ENCODE measurements at places on chromosomes 3 and 15.

- no peak for DNase-seq
Observed at GRCh38 chr3:46427916-46428833, 21.1 kb downstream of the CCRL2 start.

GRCh38 chr15:49637857-49638256 lies 17.0 kb downstream of the DTWD1 start:
- no peak for DNase-seq

DNA sequence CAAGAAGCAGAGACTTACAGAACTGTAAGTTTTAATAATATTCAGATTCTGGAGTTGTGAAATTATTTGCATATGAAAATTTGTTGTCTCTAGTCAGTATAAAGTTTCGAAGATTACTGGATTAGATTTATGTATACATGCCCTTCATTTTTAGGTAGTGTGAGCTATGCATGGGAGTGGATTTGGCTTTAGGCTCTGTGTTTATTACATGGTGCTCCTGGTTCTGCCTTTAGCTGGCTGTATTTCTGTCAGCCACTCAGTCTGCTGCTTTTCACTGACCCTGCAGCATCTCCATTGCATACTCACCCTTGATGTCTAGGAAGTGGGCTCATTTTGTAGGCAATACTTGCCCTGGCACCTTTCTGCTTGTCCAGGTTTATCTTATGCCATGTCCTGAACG lies 147.5 kb upstream of the LRRFIP2 start:
- DNase-seq = no peak

DNA sequence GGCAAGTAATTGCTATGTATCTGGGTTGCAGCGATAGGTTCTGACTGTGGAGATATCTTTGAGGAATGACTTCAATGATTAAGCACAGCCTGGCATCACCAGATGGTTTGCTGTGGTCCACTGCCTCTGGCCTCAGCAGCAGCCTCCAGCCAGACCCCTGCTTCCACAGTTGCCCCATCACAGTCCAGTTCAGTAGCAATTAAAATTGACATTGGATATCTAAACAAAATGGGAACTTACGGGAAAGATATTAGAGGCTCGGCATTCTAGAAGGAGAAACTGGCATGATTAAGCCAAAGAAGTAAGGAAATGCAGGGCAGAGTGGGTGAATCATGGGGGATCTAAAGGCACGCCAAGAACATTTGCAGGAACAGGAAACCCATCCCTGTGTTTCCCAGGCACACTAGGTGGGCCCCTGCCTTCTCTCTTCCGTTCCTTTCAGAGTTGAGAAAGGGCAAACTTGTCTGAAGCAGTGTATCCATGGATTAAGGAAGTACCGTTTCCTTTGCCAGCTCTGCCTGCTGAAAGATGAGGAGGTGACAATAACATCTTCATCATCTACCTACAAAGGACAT lies 36.3 kb upstream of the SH3BP5 start:
- no peak for DNase-seq

DNA sequence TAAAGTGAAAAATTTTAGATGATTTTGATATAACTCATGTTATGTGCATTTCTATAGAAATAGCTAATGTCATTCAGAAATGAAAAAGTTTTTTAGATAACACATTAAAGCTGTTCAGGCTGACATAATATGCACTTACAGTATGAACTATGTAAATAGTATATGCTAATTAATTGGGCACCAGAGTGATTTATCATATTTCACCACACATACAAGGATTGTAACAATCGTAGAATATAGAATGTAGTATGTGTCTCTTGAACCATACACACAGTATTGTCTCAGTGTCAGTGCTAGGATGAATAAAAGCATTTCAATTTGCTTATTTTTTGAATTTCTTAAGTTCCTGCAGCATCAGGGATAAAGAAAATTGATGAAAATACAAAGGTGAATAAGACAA lies 710.0 kb downstream of the OTOL1 start:
- no peak for DNase-seq

DNA sequence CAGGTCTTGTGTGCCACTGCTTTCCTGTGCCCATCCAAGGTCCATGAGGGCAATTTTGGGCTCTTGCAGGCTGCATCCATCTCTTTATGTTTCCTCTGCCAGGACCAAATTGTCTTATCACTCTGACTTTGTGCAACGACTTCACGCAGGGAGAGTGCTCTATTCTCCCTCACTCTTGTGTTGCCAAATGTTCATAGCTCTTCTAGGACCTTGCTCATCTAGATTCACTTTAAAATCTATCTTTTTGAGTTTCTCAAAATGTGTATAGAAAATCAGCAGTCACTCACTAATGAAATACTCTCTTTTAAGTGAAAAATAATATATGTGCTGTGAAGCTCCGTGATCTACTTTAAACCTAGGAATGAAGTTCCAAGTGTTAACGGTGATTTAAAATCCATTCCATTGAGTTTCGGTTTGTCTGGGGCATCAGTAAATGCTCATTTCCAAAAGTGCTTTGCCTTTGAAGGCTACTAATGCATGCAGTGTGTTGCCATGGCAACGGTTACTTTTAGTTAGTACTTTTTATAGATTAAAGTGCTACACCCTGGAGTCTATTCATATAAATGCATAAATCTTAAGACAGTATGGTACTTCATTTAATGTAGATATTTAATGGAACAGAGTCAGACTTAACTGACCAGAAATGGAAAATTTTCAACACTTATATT lies 46.6 kb upstream of the GOLGA8J start:
- DNase-seq = no peak

- DNase-seq = no peak
Observed at GRCh38 chr3:174477491-174477890, 381.6 kb upstream of the NAALADL2 start.

DNA sequence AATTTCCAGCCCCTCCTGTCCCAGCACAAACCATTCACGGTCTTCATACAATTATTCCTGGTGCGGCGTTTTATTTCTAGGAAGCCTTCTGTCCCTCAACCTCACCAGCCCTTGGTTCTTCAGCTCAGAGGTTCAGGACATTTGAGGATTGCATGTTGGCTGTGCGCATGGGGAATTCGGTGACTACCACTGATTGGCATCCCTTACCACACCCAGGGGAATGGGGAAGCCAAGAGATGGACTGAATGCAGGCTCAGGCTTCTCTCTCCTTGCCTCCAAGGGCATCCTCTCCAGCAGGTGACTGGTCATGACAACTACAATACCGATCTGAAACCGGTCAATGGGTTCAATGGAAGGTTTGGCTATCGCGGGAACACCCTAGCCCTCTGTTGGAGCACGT lies 153.8 kb downstream of the MTHFS start:
- no peak for DNase-seq
